ENCODE measurements at places on chromosomes 5 and 9. TPM values are rescaled to one million over a fixed set of nuclear protein-coding genes. Genes with fewer than 3 reads are reported as not detected.

Gene WDR5
- 41.0 TPM for polyA plus RNA-seq

Gene RASA1
- polyA plus RNA-seq = 47.8 TPM

GRCh38 chr9:21558615-21559401 is 76.7 kb upstream of the IFNE start:
- no peak for DNase-seq

GRCh38 chr9:106637486-106637885 is 225.5 kb upstream of the ZNF462 start:
- peak; percentile 47 for DNase-seq

DNA sequence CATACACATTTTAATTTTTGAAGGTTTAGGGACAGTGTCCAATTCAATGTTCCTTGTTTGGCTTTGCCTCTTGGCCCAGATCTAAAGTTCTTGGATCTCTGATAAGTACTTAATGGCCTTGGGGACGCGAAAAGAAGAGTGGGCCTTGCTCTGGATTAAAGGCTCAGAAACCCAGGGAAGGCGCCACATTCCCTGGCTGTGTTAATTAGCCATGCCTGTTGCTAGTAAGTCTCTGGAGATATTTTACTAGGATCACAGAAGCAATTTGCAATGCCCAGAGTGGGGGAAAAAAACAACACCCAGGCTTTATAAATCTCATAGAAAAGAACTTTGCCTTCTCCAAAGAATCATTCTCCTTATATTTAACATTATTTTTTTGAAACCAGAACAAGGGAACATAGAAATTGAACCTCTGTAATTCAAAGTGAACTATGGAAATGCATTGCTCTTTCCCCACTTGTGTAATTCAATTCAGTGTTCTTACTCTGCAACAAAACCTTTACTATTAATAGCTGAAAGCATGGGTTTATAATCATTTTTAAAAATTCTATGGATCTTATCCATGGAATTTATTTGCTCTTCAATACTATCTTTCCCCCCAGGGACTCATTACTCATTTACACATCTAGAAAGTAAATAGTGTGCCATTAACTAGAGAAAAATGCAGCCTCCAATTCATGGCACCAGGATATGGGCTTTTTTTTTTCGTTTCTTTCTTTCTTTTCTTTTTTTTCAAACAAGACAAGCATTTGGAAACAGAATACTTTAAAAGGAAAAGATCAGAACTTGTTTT is 172.2 kb upstream of the ANKRD55 start:
- DNase-seq = no peak
